ENCODE measurements at places on chromosomes 2 and 18. TPM values are rescaled to one million over a fixed set of nuclear protein-coding genes. Genes with fewer than 3 reads are reported as not detected.

LYPD6B gene
- total RNA-seq = 27.2 TPM

- no peak for DNase-seq
Observed at GRCh38 chr2:157479081-157480027, 35.5 kb upstream of the CYTIP start.

IGFBP2 gene
- total RNA-seq = 376 TPM

GRCh38 chr18:8603663-8604520 is 5.3 kb upstream of the RAB12 start:
- no peak for DNase-seq

TWIST2 gene
- 18.6 TPM for total RNA-seq

DNA sequence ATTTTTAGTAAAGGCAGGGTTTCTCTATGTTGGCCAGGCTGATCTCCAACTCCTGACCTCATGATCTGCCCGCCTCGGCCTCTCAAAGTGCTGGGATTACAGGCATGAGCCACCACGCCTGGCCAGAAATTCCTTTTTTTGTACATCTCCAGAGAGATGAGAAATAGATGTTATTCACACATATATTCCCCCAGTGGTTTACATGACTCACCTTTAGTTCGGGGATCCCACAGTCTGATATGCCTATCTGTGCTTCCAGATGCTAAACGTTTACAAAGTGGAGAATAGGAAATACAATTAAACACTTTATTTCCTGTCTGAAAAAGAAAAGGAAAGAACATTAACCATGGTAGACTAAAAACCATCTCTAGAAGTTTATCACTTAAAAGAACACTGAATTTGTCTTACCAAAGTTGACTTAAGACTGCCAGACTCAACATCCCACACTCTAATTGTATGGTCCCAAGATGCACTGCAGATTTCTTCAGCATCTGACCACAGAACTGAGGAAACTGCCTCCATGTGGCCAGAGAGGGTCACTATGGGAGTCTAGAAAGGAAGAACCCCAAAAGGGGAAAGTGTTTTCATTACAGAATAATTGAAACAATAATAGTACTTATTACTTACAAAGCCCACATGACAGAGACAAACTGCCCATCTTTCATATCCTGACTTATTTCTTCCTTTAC is 12.6 kb upstream of the ICA1L start:
- DNase-seq = no peak

DNA sequence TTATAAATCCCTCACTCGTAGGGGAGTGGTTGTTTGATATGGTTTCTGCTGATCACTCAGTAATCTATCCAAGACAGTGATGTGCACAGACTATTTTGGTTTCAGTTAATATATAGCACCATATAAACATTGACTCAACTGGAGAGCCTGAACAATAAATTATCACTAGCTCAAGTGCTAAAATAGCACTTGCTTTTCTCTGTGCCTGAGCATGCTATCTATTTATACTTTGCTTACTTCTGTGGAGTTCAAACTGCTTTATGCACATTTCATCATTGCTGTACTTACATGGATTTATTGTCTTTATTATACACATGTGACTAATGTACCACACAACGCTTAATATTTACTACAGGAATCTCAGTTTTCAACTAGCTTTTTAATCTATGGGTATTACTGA is 133.6 kb downstream of the BCL2 start:
- no peak for DNase-seq

DNA sequence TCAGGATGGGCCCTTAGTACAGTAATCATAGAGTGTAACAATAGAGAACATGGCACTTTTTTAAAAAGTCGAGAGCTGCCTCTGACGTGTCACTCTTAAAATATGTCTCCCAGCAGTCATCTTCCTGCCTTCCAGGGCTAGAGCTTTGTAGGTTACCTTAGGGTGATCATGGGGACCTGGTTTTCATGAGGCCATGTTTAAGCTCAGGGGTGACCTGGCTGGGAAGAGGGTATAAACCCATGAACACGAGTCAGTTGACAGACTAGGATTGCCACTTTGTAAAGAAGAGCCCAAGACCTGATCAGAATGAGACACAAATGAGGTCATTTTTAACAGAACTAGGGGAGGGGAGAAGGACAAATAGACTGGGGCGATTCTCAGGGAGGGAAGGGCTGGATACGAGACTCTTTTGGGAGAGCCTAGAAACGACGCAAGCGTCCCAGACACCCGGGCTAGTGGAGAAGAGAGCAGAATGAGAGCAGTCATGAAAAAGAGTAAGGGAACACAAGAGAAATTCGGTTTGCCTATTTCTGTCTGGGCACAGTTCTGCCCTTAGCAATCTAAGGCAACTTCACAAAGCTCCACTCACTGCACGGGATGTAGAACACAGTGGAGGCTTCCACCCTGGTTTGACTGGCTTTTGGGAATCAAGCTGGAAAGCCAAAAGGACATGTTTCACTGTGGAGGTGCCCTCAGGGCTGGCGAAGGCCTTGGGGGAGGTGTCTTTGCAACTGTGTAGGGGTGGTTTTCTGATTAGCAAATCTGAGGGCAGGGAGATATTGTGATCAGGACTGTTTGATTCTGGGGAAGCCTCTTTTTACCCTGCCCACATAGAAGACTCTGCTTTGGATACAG is 1.8 kb upstream of the RAB31 start:
- no peak for DNase-seq

- no peak for DNase-seq
Observed at GRCh38 chr18:41936471-41937134, 18.4 kb upstream of the PIK3C3 start.

- no peak for DNase-seq
Observed at GRCh38 chr2:72089028-72089427, 58.6 kb downstream of the CYP26B1 start.

- no peak for DNase-seq
Observed at GRCh38 chr2:198054299-198054698, 249.9 kb downstream of the PLCL1 start.

- DNase-seq = no peak
Observed at GRCh38 chr2:66235428-66235827, 199.5 kb upstream of the MEIS1 start.

DNA sequence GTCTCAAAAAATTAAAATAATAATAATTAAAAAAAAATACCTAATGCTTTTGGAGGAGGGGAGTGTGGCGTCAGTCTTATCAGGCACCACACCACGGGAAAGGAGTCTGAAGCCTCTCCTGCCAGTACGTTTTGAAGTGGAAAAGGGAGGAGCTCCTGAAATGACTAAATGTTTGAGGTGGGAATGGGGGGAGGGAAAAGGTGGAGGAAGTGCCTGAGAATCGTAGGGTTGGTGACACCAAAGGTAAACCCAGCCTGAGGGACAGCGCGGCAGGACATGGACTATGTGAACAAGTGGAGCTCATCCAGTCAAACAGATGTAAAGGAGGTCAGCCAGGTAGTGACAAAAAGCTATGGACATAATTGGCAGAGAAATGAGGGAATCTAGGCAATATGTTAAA is 42.2 kb upstream of the EPHA4 start:
- no peak for DNase-seq

DNA sequence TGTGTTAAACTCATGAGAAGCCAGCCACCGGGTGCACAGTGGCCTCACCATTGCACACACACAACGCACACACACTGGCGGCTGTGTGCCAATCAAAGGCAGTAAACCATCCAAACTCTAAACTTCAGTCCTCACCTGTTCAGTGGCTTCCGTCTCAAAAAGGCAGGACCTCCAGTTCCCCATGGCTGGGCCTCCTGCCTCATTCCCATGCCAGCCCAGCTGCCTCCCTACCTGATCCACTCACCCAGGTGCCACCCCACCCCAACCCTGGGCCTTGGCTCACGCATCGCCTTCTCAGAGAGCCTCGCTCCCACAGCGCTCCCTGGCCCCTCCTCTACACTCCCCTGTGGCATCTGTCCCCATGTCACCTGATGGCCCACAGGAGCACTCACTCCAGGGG is 190.9 kb downstream of the EIPR1 start:
- DNase-seq = no peak

- no peak for DNase-seq
Observed at GRCh38 chr2:175823707-175824073, 178.4 kb downstream of the LNPK start.

GRCh38 chr18:741931-742512 is 29.6 kb upstream of the ENOSF1 start:
- no peak for DNase-seq

DNA sequence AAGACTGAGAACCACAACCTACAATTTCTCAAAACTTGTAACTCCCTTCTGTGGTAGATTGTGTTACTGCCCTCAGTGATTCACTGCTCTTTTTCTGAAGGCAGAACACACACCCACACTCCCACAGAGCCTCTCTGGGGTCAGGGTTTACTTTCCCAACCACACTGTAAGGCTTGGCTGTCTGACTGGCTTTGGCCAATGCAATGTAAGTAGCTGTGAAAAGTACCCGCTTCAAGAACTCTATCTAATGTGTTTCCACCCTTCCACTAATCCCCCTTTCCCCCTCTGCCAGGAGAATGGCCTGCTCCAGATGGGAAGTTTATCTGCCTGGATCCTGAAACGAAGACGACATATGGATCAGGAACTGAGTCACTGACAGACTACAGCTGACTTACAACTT is 222.7 kb downstream of the CDH2 start:
- no peak for DNase-seq

AQP4 gene
- 0.51 TPM for total RNA-seq

- no peak for DNase-seq
Observed at GRCh38 chr2:189153619-189154018, 25.9 kb downstream of the COL5A2 start.

DNA sequence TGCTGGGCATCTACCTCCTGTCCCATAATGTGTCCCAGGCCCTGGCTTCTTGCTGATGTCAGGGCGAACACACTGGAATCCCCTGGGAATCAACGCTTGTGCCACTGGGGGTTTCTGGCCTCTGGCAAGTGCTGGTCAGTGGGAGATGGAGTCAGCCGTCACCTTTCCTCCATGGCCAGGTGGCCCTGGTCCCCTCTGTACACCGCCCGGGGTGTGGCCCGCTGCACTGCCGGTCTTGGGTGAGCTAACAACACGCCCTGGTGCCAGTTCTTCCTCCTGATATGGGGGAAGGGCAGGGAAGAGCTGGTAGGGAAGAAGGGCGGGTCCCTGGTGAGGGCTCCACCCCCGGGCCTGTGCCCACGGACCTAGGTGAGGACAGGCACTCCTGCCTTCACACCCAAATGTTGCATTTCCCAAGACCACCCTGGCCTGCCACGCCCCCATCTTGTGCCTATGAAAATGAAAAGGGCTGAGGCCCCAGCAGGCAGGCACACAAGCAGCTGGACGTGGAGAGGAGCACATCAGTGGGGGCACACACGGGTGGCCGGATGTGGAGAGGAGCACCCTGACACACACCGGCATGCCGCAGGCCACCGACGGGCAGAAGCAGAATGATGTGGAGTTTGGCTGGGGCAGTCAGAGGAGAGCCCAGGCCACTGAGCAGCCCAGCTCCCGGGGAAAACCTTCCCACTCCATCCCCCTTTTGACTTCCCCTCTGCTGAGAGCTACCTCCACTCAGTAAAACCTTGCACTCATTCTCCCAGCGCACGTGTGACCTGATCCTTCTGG is 140.5 kb downstream of the ASB1 start:
- DNase-seq = no peak

GRCh38 chr2:177211169-177211568 is 1.4 kb upstream of the HNRNPA3 start:
- DNase-seq = no peak

DNA sequence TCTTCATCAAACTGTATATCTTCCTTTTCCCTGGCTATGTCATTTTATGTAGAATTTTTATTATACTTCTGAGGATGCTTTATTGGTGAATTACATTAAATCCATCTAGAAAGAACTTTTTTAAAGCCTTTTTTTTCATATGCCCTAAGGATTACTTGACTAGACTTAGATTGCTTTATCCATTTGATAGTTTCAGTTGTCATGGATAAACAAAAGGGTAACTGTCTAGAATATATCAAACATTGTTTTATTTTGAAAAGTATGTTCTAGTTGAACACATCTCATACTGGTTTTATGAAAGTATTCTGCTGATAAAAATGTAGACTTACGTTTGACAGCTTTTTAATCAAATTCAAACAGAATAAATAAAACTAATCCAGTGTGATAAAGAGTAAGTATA is 639.8 kb downstream of the ARHGAP15 start:
- DNase-seq = no peak

GRCh38 chr18:3441290-3441689 is 8.7 kb upstream of the TGIF1 start:
- no peak for DNase-seq

LRP2 gene
- total RNA-seq = 54.2 TPM

GRCh38 chr2:234514873-234515638 is 18.2 kb upstream of the ARL4C start:
- no peak for DNase-seq

DNA sequence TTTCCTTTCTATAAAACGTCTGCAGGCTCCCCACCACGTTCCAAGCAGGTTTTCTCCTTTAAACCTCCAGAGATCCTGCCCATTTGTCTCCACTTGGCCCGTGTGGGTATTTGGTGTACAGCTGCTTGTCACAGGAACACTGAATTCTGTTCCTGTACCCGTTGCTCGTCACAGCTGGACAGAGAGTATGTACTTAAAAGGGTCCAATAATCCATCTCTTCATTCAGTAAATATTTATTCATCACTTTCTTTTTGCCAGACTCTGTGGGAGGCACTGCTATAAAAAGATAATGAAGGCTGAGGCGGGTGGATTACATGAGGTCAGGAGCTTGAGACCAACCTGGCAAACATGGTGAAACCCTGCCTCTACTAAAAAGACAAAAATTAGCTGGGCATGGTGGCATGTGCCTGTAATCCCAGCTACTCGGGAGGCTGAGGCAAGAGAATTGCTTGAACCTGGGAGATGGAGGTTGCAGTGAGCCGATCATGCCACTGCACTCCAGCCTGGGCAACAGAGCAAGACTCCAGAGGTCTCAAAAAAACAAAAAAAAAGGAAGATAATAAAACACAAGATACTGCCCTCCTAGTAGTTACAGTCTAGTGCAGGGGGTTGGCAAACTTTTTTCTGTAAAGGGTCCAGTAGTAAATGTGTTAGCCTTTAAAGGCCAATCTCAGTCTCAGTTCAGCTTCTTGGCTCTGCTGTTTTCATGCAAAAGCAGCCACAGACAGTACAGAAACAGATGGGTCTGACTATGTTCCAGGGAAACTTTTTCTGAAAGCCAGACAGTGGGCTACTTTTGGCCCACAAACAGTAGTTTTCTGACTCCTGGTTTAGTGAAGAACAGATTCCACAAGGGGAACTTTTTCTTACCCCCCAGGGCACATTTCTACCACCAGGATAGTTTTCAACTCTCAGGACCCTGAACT is 309.9 kb upstream of the RAB12 start:
- no peak for DNase-seq

GRCh38 chr2:85436836-85437487 is 18.4 kb downstream of the SH2D6 start:
- no peak for DNase-seq

ECEL1 gene
- total RNA-seq = 9.5 TPM

HMSD gene
- total RNA-seq = 7.2 TPM

- no peak for DNase-seq
Observed at GRCh38 chr2:2039826-2040225, 291.2 kb downstream of the MYT1L start.

KIAA1328 gene
- 20.8 TPM for total RNA-seq

DNA sequence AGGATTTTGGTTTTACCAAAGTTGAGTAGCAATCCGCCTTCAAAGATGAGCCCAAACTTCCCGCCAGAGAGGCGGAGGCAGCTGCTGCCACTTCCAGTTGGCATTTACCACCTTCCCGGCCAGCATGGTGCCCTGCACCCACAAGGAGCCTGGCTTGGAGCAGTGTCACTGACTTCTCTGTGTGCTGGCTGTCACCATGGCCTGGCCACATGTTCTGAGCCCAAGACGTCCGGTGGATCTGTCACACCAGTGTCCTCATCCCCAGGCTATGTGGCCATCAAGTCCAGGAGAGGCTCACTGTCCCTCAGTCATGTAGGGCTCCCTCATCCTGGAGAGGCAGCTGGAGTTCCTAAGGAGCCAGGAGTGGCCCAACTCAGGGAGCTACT is 100.6 kb downstream of the ACKR3 start:
- no peak for DNase-seq
